ENCODE measurements at places on chromosomes 4 and X. TPM values are rescaled to one million over a fixed set of nuclear protein-coding genes. Genes with fewer than 3 reads are reported as not detected.

DNA sequence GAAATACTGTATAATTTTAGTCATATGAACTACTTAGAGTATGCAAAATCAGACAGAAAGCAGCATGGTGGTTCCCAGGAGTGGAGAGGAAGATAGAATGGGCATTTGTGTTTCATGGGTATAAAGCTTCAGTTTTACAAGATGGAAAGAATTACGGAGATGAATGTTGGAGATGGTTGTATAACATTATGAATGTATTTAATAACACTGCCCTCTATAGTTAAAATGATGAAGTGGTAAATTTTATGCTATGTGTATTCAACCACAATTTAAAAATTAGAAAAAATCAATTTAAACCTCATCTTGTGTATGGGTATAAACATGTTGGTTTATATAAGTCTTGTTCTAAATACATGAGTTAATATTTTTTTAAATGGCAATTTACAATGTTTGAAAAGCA, 521.1 kb downstream of the FSTL5 start:
- no peak overlapping the region for H3K4me3 ChIP-seq
- H3K4me1 ChIP-seq: no peaks in the 10 kb centered on the region
- no peak overlapping the region for H3K27ac ChIP-seq

GRCh38 chr4:81470456-81471297, 1.0 kb downstream of the RASGEF1B start:
- peak overlapping the region; percentile 92 for H3K27ac ChIP-seq
- H3K27me3 ChIP-seq: no peaks in the 10 kb centered on the region

DNA sequence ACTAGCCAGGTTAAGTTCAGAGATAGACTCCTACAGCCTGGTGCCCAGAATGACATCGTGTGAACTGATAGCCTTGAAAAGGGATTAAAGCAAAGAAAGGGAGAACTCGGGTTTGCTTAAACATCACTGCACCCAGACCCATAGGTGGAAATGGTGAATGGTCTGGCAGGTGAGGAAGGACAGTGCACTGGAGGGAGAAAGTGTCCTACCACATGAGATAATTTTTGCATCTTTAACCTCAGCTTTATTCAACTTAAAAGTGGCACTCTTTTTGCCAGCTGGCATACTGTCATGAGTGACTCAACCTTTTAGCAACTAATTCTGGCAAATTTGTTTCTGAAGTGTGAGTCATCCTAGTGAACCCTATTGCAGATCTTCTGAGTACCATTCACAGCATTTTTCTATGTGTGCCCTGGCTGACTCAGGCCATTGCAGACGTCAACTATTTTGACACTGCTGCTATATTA, 53.0 kb upstream of the DAPP1 start:
- H3K27me3 ChIP-seq: no peaks in the 10 kb centered on the region
- DNase-seq: no peak
- H3K36me3 ChIP-seq: no peaks in the 10 kb centered on the region
- H3K4me1 ChIP-seq: no peaks in the 10 kb centered on the region
- no peak overlapping the region for H3K4me3 ChIP-seq

DNA sequence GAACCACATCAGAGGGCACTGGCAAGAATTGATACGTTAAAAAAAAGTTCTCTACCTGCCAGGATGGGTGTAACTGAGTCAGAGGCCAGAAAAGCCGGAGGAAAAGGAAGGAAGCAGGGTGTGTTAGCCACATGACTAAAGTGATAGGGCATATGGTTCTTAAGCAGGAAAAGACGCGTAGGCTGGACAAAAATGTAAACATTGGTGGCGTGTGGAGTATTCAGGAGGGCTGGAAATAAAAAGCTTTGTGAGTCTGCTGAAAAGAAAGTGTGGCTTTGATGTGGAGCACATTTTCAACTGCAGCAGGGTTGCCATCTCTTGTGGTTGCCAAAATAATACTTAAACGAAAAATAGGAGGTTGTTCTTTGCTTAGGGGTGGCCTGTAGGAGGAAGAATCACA, 186.5 kb upstream of the RPL34 start:
- DNase-seq: no peak
- H3K4me1 ChIP-seq: peaks cover 33% of the 10 kb centered on the region
- peak overlapping the region; percentile 50 for H3K4me3 ChIP-seq
- H3K27ac ChIP-seq: no peak overlapping the region
- H3K27me3 ChIP-seq: no peaks in the 10 kb centered on the region

- H3K4me1 ChIP-seq: no peaks in the 10 kb centered on the region
- no peak overlapping the region for H3K27ac ChIP-seq
- no peak overlapping the region for H3K4me3 ChIP-seq
- no peaks in the 10 kb centered on the region for H3K36me3 ChIP-seq
Observed at GRCh38 chrX:964831-965416, 247.5 kb downstream of the CRLF2 start.

GRCh38 chr4:3710451-3711182, 55.6 kb upstream of the ADRA2C start:
- H3K4me3 ChIP-seq: no peak overlapping the region
- H3K36me3 ChIP-seq: no peaks in the 10 kb centered on the region
- H3K27ac ChIP-seq: no peak overlapping the region
- H3K27me3 ChIP-seq: no peaks in the 10 kb centered on the region

- no peaks in the 10 kb centered on the region for H3K27me3 ChIP-seq
- H3K27ac ChIP-seq: no peak overlapping the region
- no peak for DNase-seq
- H3K4me3 ChIP-seq: no peak overlapping the region
Observed at GRCh38 chrX:97168646-97169045, 284.9 kb downstream of the RPA4 start.

GRCh38 chr4:177726111-177726510, 283.9 kb upstream of the AGA start:
- no peak for DNase-seq
- no peaks in the 10 kb centered on the region for H3K27me3 ChIP-seq
- no peaks in the 10 kb centered on the region for H3K4me1 ChIP-seq
- H3K4me3 ChIP-seq: no peak overlapping the region

DNA sequence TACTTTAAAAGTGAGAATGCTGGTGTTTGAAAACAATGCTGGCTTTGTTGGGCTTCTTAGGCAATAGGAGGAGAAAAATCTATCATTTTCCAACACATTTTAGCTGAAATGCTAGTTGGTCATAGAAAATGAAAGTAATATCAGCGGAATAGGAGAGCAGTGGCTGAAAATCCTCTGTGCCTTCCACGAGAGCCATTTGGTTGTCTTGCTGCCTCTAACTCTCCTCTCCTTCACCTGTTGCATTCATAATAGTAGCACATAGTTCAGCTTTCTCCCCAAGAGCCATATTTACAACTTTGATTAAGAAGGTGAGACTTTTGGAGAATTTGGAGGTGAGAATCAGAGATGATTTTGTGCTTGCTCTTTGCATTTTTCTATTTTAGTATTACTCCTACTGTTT, 849.4 kb upstream of the FTHL17 start:
- no peaks in the 10 kb centered on the region for H3K27me3 ChIP-seq
- H3K27ac ChIP-seq: no peak overlapping the region
- DNase-seq: no peak

DNA sequence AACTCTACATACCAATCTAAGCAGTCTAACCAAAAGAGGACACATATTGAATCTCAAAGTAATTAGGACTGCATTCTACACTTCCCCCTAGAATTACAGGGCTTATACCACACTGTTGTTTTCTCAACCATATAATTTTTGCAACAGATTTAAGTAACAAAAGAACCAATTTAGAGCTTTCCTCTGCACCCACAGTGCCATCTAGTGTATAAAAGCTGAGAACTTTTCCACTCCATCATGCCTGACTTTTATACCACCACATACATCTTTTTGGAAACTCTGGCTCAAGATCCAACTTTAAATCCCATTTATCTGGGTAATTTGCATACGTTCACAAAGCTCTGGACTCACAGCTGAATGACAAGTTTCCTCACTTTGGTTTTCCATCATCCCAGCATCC, 99.5 kb downstream of the EFHC2 start:
- H3K4me3 ChIP-seq: no peak overlapping the region
- H3K4me1 ChIP-seq: peaks cover 15% of the 10 kb centered on the region
- no peak for DNase-seq
- H3K27me3 ChIP-seq: no peaks in the 10 kb centered on the region

DNA sequence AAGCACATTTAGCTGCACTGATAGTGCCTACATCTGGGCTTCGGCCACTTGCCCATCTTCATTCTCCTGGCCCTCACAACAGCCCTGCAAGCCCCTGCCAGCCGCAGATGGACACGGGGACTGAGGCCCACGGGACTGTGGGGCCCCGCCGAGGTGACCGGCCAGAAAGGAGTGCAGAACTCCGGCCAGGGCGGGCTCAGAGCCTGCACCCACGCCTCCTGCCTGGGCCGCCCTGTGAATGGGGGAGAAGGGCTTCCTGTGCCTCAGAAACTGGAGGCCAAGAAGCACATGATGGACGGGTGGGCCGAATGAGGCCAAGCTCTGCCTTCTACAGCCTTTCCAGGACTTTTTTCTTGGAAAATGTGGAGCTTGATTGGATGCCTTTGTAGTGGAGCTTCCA, 35.7 kb upstream of the HGFAC start:
- no peak overlapping the region for H3K4me3 ChIP-seq
- H3K27ac ChIP-seq: no peak overlapping the region
- no peaks in the 10 kb centered on the region for H3K27me3 ChIP-seq
- H3K36me3 ChIP-seq: no peaks in the 10 kb centered on the region

- H3K27ac ChIP-seq: no peak overlapping the region
- H3K4me3 ChIP-seq: no peak overlapping the region
- peaks cover 3% of the 10 kb centered on the region for H3K36me3 ChIP-seq
- no peak for DNase-seq
Observed at GRCh38 chrX:15848576-15848975, 6.0 kb downstream of the AP1S2 start.

DNA sequence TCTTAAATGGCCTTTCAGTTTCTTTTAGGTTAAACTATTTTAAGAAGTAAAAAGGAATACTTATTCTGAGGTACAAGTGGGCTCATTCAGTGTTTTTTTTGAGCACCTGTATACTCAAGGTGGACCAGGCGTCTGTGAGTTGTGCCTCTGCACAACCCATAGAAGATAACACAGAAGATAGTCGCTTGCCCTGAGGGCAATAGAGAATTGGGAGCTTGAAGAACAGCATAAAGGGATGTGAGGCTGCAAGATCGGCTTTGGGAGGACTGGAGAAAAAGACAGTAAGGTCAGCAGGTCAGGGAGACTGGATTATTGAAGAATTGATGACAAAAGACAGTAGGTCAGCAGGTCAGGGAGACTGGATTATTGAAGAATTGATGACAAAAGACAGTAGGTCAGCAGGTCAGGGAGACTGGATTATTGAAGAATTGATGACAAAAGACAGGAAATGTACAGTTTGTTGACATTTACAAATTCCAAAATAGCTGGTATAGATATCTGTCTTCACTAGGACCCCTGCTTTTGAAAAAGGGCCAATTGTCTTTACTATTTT, 3.1 kb downstream of the CPE start:
- peaks cover 13% of the 10 kb centered on the region for H3K27me3 ChIP-seq
- no peak overlapping the region for H3K4me3 ChIP-seq
- no peak overlapping the region for H3K27ac ChIP-seq

DNA sequence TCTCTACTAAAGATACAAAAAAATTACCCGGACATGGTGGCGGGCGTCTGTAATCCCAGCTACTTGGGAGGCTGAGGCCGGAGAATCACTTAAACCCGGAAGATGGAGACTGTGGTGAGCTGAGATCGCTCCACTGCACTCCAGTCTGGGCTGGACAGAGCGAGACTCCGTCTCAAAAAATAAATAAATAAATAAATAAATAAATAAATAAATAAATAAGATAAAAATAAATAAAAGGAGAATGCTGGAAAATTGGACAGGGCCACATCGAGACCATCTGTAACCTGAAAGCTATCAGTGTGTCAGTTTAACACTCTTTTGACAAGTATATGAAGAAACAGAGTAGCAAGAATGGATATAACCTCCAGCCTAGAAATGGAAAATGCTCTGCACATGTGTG, 15.7 kb upstream of the FAT1 start:
- H3K27ac ChIP-seq: no peak overlapping the region
- H3K4me3 ChIP-seq: no peak overlapping the region
- H3K27me3 ChIP-seq: no peaks in the 10 kb centered on the region
- H3K4me1 ChIP-seq: no peaks in the 10 kb centered on the region

- no peaks in the 10 kb centered on the region for H3K36me3 ChIP-seq
- H3K4me3 ChIP-seq: no peak overlapping the region
- peaks cover 17% of the 10 kb centered on the region for H3K4me1 ChIP-seq
- H3K27me3 ChIP-seq: no peaks in the 10 kb centered on the region
- DNase-seq: no peak
- H3K27ac ChIP-seq: peak overlapping the region; percentile 58
Observed at GRCh38 chrX:13151828-13152517, 107.6 kb upstream of the FAM9C start.

- H3K27me3 ChIP-seq: no peaks in the 10 kb centered on the region
- H3K27ac ChIP-seq: no peak overlapping the region
- no peak overlapping the region for H3K4me3 ChIP-seq
- H3K4me1 ChIP-seq: no peaks in the 10 kb centered on the region
- no peak for DNase-seq
- no peaks in the 10 kb centered on the region for H3K36me3 ChIP-seq
Observed at GRCh38 chrX:139018436-139018835, 306.9 kb upstream of the FGF13 start.

GRCh38 chr4:5750052-5750945, 39.3 kb downstream of the EVC start:
- no peak overlapping the region for H3K4me3 ChIP-seq
- no peak for DNase-seq
- no peaks in the 10 kb centered on the region for H3K4me1 ChIP-seq
- H3K36me3 ChIP-seq: no peaks in the 10 kb centered on the region

DNA sequence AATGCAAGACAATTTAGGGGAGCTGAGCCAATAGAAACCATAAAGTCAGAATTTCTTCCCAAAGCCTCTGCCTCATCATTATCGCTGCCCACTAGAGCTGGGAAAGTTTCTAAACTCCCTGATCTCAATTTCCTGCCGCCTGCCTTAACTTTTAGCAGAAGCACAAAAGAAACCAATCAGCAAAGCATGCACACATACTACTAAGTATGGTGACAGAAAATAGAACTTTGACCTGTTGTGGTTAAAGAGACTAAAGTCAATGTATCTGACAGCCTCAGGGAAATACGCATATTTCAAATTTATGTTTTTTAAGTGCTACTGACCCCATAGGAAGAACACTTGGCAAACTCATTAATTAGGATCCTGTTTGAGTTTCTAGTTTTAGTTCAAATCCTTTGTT, 10.1 kb downstream of the STK26 start:
- no peaks in the 10 kb centered on the region for H3K27me3 ChIP-seq
- H3K36me3 ChIP-seq: no peaks in the 10 kb centered on the region
- H3K4me3 ChIP-seq: no peak overlapping the region
- H3K27ac ChIP-seq: no peak overlapping the region
- peaks cover 39% of the 10 kb centered on the region for H3K4me1 ChIP-seq
- no peak for DNase-seq

- H3K36me3 ChIP-seq: no peaks in the 10 kb centered on the region
- H3K27ac ChIP-seq: no peak overlapping the region
- no peak overlapping the region for H3K4me3 ChIP-seq
- no peaks in the 10 kb centered on the region for H3K27me3 ChIP-seq
Observed at GRCh38 chrX:13574600-13574999, 5.2 kb downstream of the EGFL6 start.

Gene DUSP21
- total RNA-seq: not detected

Gene CFAP99
- total RNA-seq: not detected

Gene MAGEA2B
- not detected for total RNA-seq

Gene TLR8
- not detected for total RNA-seq

Gene SOD3
- not detected for total RNA-seq

Gene FOXR2
- total RNA-seq: not detected

Gene DCAF4L1
- 0.33 TPM for total RNA-seq

Gene SRD5A3
- total RNA-seq: 20.3 TPM

Gene PTCHD1
- not detected for total RNA-seq

Gene MAD2L1
- 69.8 TPM for total RNA-seq

Gene SERPINA7
- total RNA-seq: not detected

Measured in CD8-positive, alpha-beta memory T cell (primary cell).